Cerebellar cortex (tissue), 1 donor: ENCODE measurements at places on chromosomes 4 and X.

DNA sequence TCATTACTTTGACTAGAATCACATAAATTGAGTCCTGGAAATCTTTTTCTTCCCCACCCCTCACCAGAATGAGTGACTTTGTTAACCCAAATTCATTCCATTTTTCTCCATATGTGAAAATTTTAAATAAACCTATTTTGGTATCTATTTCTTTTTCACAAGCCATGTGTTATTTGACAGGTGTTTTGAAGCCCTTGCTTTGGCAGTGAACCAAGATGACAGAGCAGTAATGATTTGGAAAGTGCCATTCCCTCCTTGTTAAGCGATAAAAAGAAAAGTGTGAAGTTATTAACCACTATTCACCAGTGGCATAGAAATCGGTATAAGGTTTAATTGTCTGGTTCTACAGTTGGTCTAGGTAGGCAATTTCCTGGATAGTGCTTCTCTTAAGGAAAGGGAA, 66.1 kb downstream of the POLA1 start:
- peak; percentile 40 for DNase-seq

DNA sequence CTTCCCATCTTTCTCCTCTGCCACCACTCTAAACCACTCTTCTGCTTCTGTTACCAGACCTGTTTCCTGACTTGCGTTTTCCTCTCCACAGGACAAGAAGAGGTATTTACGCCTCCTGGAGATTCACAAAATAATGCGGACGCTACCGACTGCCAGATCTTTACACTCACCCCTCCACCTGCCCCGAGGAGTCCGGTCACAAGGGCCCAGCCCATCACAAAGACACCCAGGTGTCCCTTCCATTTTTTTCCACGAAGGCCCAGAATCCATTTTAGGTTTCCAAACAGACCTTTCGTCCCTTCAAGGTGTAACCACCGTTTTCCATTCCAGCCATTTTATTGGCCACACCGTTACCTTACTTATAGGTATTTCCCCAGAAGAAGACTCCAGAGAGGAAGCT, 8.2 kb downstream of the ODAPH start:
- DNase-seq, result no peak

DNA sequence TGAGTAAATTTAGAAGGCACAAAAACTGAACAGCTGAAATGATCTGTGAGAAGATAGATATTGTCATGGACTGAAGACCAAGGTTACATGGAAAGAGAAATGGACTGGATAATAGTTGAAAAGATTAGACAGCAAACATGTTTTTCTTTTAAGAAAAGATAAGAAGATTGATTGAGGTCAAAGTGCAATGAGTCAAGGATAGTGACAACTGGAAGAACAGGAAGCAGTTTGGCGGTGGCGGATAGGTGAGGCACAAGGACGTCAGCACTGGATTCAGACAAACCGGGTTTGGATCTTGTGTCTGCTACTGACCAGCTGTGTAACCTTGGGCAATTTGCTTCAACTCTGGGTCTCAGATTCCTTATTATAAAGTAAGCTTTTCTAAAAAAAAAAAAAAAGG, 2.0 kb upstream of the HPGD start:
- DNase-seq, result no peak

GRCh38 chr4:7322166-7322991, 112.4 kb downstream of the PSAPL1 start:
- peak; percentile 28 for DNase-seq

DNA sequence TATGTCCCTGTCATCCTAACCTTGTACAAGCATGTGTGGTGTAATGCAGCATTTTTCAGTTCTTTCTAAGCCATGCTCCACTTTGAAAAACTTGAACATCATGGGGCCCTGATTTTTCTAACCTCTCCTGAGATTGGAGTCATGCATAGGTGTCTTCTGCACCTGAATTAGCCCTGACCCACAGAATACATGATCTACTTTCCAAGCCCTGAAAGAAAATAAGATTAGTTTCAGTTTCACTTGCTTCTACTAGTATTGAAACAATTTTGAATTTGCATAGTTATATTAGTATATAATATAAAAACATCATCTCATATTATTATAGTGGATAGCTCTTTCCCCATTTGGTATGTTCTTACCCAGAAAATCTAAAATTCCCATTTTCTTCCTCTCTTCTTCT, 178.2 kb downstream of the HS3ST1 start:
- no peak for DNase-seq

- DNase-seq, result no peak
Observed at GRCh38 chr4:138190452-138190858, 51.7 kb downstream of the SLC7A11 start.

GRCh38 chrX:121832446-121832845, 785.0 kb downstream of the GLUD2 start:
- no peak for DNase-seq

GRCh38 chr4:144663834-144664475, 18.0 kb downstream of the HHIP start:
- no peak for DNase-seq

DNA sequence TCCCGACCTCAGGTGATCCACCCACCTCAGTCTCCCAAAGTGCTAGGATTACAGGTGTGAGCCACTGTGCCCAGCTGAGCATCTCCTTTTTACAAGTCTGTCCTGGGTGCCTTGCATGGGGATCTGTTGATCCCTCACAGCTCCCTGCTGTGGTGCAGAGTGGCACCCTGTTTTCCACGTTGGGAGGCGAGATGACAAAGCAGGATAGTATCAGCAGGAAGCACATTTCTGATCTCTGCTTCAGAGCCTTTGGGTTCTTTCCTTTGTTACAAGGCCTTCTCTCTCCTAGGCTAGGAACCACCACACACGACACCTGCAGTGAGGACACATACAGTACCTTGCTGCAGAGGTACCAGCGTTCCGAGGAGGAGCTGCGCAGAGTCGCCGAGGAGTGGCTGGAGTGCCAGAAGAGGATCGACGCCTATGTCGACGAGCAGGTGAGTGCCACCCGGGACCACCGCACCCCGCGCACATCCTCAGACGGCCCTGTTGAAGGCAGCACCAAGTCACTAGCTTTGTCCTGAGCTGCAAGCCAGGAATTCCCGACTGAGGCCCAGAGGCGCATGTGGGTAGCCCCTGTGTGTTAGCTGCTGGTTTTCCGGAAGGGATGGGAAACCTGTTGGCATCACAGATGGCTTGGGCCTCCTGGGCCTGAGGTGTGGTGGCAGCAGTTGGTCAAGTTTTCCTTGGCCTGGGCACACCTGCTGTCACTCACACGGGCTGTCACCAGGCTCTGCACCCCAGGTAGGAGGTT, 109.6 kb downstream of the TNIP2 start:
- no peak for DNase-seq

- DNase-seq, result peak; percentile 80
Observed at GRCh38 chrX:103716962-103717361, 6.3 kb downstream of the TMEM31 start.

DNA sequence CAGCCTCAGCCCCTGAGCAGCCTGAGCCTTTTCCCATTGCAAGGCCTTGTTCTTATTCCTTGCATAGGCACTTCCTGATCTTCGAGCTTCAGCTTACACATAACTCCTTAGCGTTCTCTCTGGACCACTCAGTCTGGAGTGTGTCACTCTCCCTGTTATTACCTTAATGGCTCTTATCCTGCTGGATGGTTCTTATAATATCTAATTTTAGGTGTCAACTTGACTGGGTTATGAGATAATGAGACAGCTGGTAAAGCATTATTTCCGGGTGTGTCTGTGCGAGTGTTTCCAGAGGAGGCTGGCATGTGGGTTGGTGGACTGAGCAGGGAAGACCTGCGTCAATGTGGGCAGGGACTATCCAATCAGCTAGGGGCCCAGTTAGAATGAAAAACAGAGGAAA, 75.7 kb downstream of the HAUS3 start:
- no peak for DNase-seq

- DNase-seq, result peak; percentile 34
Observed at GRCh38 chr4:182492423-182492822, 249.2 kb downstream of the TENM3 start.

GRCh38 chrX:17621566-17622270, 115.6 kb upstream of the SCML1 start:
- DNase-seq, result no peak

DNA sequence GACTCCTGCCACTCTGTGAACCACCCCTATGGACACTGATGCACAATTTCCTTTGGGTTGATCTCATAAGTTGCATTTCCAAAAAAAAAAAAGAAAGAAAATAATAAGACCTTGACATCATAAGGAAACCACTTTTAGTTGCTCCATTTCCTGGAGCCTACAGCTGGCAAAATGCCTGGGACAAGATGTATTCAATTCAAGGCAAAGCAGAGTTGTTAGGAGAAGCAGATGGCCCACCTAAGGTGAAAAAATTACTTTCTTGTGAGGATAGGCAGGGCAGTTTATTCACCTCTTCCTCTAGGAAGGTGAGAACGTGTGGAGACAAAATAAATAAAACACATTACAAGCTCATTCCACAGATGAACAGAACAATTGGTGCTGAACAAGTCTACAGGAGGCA, 14.1 kb upstream of the SCRG1 start:
- peak; percentile 62 for DNase-seq

DNA sequence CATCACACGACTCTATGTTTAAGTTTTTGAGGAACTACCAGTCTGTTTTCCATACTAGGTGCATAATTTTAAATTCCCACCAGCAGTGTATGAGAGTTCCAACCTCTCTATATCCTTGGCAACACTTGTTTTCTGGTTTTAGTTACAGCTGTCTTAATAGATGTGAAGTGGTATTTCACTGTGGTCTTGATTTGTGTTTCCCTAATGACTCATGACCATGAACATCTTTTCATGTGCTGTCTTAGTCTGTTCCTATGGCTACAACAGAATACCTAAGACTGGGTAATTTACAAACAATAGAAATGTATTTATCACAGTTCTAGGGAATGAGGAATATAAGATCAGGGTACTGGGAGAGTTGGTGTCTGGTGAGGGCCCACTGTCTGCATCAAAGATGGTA, 51.5 kb upstream of the GPR78 start:
- no peak for DNase-seq

GRCh38 chrX:40209951-40210617, 112.3 kb upstream of the BCOR start:
- DNase-seq, result no peak

GRCh38 chr4:11415409-11416070, 13.2 kb downstream of the HS3ST1 start:
- no peak for DNase-seq

GRCh38 chrX:11704725-11705495, 39.2 kb upstream of the ARHGAP6 start:
- no peak for DNase-seq

GRCh38 chrX:29903360-29903759, 312.0 kb upstream of the MAGEB2 start:
- no peak for DNase-seq

DNA sequence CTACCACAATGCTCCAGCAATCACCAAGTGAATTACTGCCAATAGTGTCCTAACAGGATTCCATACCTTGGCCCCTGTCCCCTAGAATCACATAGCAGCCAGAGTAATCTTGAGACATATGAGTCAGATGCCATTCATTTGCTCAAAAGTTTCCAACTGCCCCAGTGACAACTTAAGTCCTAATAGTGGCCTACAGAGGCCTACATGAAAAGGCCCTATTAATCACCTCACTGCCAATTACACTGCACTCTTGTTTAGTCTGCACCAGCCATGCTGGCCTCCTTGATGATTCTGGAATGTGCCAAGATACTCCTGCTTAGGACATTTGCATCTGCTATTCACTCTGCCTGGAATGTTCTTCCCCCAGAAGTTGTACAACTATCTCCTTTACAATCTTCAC, 130.7 kb downstream of the NR3C2 start:
- DNase-seq, result no peak

DNA sequence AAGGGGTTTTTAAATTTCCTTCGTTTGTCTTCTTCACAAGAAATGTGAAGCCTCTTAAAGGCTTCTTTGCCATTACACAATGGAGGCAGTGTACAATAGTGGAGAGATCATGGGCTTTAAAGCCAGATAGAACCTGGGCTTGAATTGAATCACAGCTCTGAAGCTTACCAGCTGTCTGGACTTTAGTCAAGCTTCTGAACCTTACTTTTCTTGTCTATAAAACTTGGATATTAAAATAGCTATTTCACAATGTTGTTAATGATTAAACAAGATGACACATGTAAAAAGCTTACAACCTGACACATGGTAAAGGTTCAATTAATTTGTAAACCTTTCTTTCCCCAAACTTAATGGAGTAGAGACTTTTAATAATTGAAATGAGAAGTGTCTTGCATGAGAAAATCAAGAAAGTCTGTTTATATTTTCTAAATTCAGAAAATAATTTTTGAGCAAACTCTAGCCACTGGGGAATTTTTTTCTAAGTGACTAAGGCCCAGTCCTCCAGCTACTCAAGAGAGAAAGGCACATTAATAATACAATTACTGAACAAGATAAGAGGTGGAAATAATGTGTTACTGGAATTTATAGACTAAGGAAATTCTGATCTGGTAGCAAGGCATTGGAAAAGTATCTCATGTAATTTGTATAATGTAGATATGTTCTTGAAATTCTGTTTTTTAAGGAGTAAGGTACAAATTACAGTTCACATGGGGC, 21.7 kb upstream of the TBC1D8B start:
- no peak for DNase-seq

DNA sequence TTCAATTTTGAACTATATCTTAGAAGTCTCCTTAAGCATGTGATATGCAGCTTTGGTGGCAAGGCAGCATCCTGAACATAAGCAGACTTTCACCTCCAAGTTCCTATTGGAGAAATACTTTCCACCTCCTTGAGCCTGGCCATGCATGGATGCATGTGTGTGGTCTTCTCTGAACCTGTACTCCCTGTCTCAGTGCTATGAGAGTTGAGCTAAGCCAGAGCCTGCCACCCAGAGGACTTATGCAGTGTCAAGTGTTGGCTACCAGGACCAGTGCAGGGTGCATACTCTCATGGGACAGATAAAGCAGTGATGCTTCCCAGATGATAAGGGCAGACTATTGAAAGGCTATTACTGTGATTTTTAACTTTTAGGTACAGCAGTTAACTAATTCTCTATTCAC, 105.6 kb downstream of the TSPAN7 start:
- no peak for DNase-seq

DNA sequence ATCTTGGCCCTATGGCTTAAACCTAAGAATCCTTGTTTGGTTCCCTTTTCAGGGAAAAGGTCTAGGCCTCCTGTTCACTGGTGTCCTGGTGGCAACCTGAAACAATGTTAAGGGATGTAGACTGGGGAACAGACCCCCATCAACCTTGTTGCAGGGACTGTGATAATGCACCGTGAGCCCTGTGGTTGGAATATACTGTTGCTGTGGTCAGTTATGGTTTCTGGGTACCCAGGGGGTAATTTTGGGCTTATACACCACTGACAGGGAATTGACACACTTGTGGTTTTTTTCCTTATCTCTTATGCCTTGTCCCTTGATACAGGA, 64.0 kb upstream of the WDR1 start:
- DNase-seq, result no peak

GRCh38 chr4:148986951-148987350, 544.7 kb upstream of the NR3C2 start:
- DNase-seq, result no peak

GRCh38 chr4:102501447-102501696, 213 bp downstream of the NFKB1 start:
- peak; percentile 52 for DNase-seq

GRCh38 chr4:61204353-61205060, 4.4 kb downstream of the ADGRL3 start:
- DNase-seq, result peak; percentile 49
